Cerebellar nuclear complex (tissue), 1 donor: ENCODE measurements at places on chromosomes 13 and 19.

DNA sequence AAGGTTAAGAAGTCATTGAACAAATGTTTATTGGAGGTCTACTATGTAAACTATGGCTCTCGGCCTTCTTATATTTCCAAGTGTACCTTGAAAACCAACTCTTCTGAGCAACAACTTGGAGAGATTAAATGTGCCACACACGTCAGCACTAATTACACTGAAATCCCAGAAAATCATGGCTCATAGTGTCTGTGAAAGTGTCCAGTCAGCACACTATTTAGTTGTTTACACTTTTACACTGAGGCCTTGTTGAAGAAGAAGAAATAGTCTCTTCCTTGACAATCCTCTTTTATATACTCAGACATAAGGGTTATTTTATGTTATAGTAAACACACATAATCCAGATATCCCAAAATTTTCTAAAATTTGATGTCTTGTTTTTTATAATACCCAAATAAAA is 30.9 kb upstream of the NBEA start:
- no peak for DNase-seq

GRCh38 chr13:113216254-113217048 is 7.0 kb downstream of the CUL4A start:
- no peak for DNase-seq

DNA sequence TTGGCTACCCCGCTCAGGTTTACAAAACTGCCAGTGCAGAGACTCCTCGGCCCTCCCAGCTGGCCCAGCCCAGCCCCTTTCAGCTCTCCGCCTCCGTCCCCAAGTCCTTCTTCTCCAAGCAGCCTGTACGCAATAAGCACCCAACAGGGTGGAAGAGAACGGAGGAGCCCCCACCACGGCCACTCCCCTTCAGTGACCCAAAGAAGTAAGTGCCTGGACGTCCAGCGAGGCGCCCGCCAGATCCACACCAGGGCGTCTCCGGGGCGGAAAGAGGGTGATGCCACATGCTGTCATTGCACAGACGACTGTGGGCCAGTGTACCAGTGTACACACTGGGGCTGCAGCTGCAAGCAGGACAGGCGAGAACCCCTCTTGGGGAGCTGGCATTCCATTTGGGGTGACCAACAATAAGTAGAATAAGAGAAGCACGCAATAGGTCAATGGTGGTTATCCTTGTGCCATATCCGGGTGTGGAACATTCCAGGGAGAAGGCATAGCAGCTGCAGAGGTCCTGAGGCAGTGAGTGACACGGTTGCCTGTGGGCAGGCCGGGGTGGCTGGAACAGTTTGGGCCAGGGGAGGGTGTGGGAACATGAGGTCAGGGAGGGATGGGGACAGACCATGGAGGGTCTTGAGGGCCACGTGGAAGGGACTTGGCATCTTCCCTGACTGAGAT is 41.3 kb downstream of the DPF1 start:
- no peak for DNase-seq

GRCh38 chr19:3284759-3285646 is 60.5 kb downstream of the CELF5 start:
- DNase-seq, result no peak

GRCh38 chr13:91644806-91645205 is 246.4 kb downstream of the GPC5 start:
- DNase-seq, result no peak

DNA sequence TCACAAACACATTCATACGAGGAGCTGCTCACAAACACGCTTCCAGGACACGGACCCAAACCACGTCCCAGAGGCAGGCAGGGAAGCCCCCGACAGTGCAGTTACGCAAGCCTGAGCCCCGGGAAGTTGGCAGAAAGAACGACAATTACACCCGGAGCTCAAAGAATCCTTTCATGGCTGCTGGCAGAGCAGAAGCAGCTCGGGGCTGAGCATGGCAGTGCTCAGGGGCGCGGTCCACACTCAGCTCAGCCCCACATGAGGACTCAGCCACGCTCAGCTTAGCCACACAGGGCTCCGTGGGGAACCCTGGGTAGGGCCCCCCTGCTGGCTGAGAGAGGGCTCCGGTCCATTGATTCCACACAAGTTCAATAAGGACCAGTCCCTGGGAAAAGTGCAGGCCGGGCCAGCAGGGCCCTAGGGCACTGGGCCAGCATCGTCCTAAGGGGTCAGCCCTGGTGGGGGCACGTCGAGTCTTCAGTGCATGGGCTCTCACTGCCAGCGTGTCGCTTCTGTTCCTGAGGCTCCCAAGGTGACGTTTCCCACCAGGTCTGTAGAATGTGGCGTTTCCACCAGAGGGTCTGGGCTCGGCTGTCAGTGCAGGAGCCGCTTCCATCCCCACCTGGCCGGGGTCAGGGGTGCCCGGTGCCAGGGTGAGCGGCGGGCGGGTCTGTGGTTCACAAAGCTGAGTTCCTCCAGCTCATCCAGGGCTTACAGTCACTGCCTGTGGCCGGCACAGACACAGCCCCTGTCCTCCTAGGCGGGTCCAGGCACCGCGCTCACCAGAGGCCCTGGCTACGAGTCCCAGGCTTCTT is 23.1 kb downstream of the GAS6 start:
- DNase-seq, result no peak

GRCh38 chr19:29677001-29677817 is 11.9 kb downstream of the PLEKHF1 start:
- no peak for DNase-seq

- DNase-seq, result no peak
These were observed 40.5 kb upstream of the EBPL start for GRCh38 chr13:49731766-49732165.

DNA sequence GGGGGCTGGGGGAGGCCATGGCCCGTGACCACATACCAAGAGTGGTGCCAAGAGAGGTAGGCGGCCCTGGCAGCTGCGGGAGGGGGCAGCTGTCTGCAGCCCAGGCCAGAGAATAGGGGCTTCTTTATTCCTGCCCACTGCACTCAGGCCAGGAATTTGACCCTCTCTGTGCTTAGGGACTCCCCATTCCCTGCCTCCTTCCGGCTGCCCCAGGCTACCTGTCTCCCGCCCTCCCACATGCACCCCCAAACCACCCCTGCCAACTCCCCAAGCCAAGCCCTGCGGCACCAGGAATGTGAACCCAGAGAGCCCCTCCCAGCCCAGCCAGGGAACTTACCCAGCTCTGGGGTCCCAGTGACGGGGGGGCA is 687 bp downstream of the PLEKHA4 start:
- DNase-seq, result no peak
